Left ventricle myocardium inferior (tissue), 1 donor: ENCODE measurements at places on chromosomes 6 and 20.
A peak's percentile ranks its signal among the peaks of the same experiment; 100 is the strongest.

- DNase-seq: no peak
Observed at GRCh38 chr6:16762550-16763477, 1.6 kb upstream of the ATXN1 start.

DNA sequence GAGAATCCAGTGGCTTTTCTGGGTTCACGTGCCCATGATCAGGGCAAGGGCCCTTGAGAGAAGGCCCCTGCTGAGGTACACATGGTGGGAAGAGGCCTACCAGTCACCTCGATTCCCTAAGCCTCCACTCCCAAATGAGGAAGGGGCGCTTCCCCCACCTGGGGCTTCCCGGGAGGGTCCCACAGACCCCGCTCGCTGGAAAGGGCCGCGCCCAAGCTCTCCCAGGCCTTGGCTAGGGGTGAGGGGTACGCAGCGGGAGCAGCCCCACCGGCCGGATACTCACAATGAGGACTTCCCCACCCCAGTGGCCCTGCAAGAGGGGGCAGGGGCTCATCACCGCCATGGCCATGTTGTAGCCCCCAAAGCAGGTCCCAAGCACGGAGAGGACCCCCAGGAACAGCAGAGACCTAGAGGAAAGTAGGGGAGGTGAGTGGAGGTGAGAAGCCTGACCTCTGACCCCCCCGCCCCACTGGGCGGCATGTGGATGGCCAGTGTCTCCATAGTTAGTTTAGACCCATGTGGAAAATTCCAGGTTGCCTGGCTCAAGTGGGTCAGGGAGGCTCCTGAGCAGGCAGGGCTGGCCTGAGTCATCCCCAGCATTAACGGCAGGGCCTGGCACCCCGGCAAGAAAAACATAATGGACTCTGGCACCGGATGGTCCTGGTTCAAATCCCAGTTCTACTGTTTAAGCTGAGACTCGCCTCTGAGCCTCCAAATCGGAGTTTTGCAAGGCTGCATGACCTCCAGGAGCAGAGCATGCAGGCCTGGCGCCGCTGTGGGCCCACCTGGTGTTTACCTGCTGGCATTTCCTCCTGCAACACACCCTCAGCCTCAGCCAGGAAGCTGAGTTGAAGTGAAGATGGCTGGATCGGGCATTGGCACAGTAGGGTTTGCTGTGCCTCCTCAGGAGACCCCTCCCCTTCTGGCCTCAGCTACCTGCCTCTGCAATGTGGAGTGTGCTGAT, 6.6 kb downstream of the SLC52A3 start:
- DNase-seq: no peak

GRCh38 chr6:154960854-154961530, 34.1 kb upstream of the TIAM2 start:
- DNase-seq: no peak

- peak; percentile 47 for DNase-seq
Observed at GRCh38 chr20:23629017-23629541, 8.7 kb downstream of the CST3 start.

GRCh38 chr6:5710516-5710915, 296.2 kb downstream of the NRN1 start:
- DNase-seq: no peak

GRCh38 chr6:34601706-34602105, 45.6 kb upstream of the SPDEF start:
- DNase-seq: no peak

GRCh38 chr6:81759782-81760181, 7.3 kb upstream of the TENT5A start:
- no peak for DNase-seq
